ENCODE measurements at places on chromosomes 13 and 19. TPM values are rescaled to one million over a fixed set of nuclear protein-coding genes. Genes with fewer than 3 reads are reported as not detected.

GRK1 gene
- not detected for total RNA-seq

ZFP14 gene
- 2.0 TPM for total RNA-seq

NLRP4 gene
- total RNA-seq, result not detected

ZNF726 gene
- total RNA-seq, result 3.6 TPM
